Inflammatory macrophage treated with lipopolysaccharide for 1 hour (primary cell): ENCODE measurements at places on chromosomes 16 and 17.

GRCh38 chr17:79978548-79978855, 57.2 kb downstream of the TBC1D16 start:
- no peak for DNase-seq

DNA sequence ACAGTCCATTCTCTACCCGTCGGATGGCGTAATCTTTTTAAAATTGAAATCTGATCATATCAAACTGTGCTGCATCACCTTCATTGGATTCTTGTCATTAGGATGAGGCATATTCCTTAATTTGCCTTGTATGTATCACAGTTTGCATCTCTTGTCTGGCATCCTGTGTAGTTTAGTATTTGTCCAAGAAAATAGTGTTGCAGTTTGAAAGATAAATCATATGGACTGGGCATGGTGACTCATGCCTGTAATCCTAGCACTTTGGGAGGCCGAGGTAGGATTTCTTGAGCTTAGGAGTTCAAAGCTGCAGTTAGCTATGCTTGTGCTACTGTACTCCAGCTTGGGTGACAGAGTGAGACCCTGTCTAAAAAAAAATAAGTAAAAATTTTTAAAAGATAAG, 5.8 kb upstream of the RSL1D1 start:
- DNase-seq = no peak

DNA sequence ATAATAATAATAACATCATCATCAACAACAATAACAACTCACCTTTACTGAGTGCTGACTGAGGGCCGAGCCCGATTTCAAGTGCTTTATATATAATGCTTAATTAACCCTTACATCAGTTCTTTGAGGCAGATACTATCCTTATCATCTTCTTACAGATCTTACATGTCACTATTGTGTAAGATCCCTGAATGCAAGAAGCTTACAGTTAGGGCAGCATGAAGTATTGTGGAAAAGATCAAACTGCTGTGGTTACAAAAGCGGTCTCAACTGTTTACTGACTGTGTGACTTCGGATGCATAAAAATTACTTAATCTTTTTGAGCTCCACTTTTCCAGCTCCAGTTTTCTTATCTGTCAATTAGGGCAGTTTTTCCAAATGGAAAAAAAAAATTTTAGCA, 3.3 kb downstream of the VAT1 start:
- DNase-seq = no peak

GRCh38 chr17:50424246-50424995, 1.6 kb upstream of the ACSF2 start:
- DNase-seq = no peak

GRCh38 chr17:72614871-72615626, 477.4 kb downstream of the SLC39A11 start:
- DNase-seq = no peak

DNA sequence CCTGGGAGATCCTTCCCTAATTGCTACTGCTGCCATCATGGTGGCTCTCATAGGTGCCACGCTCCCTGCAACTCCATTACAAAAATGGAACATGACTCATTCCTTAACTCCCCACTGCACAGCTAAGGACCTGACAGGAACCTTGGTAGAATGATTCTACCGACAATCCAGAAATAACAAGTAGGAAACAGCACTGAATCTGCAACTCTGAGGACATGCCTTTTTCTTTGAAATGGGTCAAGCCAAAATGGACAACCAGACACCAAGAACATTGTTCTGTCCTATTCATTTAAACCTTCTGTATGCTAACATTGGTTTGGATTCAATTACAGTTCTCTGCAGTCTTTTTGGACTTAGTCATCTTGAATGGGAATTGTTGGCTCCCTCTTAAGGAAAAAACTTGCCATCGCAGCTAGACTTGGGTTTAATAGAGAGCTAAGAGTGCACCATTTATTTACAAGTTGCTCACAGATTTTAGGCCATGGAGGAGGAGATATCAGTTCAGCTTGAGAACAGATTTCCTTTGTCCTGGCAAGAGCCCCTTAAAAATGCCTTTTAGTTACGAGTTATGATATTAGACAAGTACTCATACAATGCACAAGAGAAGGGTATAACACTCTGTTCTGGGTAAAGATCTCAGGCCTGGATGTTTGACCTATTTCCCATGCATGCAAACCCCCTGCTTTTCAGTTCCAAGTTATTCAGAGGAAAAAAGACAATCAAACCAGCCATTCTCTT, 20.9 kb upstream of the NSRP1 start:
- peak; percentile 18 for DNase-seq

DNA sequence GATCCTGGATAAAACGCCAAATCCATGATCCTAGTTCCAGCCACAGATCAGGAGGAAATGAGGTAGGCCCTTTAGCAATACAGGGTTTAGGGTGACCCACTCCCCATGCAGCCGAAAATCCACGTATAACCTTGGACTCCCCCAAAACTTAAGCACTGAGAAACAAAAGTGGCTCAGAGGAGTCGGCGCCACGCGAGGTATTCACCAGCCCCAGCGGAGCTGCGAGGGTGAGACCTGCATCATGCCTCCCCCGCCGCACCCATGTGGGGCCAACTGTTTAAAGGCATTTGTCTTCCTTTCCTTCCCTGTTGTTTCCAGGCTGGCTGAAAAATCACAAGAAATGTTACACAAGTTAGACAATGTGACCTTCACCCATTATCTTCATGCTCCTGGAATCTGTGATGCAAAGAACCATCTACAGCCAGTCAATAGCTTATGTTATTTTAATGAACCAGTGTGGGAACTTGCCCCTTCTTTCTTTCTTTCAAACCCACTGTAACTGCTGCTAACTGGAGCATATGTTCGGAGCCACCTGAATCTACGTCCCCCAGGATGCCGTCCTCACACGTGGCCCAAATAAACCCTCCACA, 98.2 kb upstream of the METRNL start:
- no peak for DNase-seq

DNA sequence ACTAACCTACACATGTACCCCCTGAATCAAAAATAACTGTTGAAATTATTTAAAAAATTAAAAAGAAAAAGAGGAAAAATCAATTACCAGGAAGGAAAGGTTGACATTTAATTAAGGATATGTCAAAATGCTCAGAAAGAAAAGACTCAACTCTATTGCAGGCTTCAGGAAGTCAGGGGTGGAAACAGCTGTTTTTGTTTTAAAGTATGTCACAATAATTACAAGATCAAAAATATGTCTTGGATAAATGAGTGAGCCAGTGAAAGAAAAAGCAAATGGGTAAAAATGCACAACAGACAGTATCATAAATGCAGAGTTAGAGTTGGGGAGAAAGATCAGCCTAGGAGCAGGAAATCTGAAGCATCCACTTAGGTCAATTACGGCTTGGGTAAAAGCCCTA, 146.0 kb downstream of the CDH11 start:
- no peak for DNase-seq

DNA sequence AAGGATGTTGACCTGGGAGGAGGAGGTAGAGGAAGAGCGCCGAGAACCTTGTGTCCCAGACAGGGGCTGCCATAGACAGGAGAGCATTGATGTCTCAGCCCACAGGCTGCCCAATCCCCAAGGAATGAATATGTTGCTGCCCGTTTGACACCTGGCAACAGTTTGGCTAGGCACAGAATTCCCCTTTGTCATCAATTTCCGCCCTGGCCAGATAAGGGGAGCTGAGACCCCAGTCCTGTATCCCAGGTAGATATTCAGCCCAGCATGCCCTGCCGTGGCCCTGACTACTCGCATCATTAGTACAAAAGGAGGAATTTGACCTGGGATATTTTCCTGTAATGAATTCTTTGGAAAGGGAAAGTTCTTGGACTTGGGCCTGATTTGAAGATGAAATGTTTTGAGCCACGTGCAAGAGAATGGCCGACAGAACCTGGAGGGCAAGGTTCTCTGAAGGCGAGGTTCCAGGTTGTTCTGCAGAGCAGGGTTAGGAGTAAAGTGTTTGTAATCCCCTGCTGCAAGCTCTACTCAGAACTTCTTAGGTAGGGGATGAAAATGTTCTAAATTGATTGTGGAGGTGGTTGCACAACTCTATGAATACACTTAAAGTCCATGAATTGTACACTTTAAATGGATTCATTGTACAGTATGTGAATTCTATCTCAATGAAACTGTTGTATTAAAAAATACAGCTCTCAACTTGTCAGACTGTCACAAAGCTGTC, 108.8 kb downstream of the SOCS1 start:
- DNase-seq = no peak
